Activated naive CD4-positive, alpha-beta T cell treated with anti-CD3 and anti-CD28 coated beads, Interleukin-2, amount 50 U/mL, for 72 hours (primary cell): ENCODE measurements at places on chromosomes 12 and 14.

GRCh38 chr12:103829092-103829491, 11.9 kb downstream of the NT5DC3 start:
- DNase-seq, result no peak

DNA sequence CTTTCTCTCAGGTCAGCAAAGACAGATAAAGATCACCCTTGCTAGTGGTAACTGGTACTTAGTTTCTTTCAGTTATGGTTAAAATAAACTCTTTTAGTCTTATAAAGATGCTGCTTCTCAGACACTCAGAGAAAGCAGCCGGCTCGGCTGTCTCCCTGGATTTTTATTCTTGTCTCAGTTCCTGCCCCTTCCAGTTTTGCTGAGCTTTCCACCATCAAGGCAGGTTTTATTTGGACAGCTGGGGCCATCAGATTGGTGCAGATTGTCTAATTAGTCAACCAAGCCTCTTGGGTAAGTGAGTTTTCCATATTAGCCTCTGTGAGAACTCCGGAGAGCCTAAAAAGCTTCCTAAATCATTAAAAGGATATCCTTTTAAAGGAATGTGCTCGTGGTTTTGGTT, 130.8 kb upstream of the BMP4 start:
- no peak for DNase-seq

- DNase-seq, result no peak
Measured at GRCh38 chr12:48179466-48179865, 4.0 kb upstream of the CCDC184 start.

- DNase-seq, result no peak
Measured at GRCh38 chr12:89245090-89245489, 107.2 kb downstream of the DUSP6 start.

- no peak for DNase-seq
Measured at GRCh38 chr12:66929121-66929520, 250.2 kb upstream of the GRIP1 start.

DNA sequence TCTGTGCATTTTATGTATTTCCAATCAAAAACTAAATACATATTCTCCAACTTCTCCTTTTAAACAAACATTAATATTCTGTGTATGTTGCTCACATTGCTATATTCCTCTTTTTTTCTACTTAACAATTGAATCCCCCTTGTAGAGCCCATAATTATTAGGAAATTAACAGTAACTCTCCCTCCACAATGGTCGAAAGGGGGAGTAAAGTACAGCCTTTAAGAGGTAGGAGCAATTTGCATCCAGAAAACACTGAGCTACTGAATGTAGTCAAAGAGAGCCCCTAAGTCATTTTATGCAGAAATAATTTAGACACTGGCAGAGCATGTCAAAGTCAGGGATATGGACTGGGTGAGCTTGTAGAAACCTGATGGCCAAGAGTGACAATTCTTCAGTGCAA, 57.2 kb upstream of the SCN8A start:
- DNase-seq, result no peak

DNA sequence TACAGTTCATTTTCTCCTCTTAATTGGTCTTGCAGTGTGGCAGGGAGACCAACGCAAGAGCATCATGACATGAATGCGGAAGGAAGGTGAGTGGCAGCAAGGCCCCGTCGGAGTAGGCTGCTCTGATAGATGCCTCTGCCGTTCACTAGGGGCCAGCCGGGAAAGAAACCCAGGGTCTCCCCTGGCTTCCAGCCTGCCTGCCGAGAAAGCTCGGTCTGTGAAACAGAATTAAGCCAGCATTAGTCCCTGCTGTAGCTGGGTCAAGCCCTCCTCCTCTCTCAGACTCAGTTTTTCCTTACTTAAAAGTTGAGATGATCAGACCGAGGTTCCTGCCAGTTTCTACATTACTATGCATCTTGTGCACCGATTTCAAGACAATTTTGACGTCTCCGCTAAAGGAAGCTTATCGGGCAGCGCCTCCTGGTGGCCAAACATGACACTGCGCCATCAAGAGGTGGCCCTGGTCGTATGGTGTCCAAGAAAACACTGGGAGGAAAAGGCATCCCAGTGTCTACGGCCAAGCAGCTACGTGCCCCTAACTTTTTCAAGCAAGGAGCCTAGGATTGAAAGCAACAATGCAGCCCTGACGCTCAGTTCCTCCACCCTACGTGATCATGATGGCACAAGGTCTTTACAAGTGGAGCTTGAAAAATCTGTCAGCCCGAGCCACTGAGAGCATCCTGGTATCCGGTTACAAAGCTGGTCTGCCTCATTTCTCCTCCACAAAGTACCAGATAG, 131.6 kb downstream of the KSR2 start:
- DNase-seq, result peak; percentile 83

DNA sequence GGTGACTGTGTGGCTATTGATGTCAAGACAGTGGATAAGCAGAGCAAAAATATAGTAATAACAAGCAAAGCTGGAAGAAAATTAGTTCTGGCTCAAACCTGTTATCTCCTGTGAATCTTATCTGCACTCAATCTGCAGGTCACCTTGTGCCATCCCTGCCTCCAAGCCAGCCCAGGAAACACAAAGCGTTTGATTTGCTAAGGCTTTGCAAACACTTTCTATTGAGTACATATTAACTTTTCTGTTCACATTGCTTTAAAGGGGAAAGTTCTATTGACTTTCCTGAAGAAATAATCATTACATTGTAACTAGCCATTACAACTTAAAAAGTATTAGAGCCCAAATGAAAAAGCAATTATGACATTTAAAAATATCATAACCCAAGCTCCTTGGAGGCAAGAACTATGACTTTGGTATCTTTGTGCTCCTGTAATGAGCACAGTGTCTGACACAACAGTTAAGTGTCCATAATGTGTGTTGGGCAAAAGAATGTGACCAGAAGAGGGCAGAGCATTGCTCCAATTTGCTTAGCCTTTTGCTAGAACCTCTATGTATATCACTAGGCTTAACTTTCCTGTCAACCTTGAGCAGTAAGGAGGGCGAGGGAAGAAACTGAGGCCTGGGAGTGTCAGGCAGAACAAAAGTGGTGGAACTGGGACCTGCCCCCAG, 24.7 kb downstream of the SERPINA3 start:
- no peak for DNase-seq

- DNase-seq, result no peak
Measured at GRCh38 chr14:35242599-35243311, 49.4 kb upstream of the PSMA6 start.

DNA sequence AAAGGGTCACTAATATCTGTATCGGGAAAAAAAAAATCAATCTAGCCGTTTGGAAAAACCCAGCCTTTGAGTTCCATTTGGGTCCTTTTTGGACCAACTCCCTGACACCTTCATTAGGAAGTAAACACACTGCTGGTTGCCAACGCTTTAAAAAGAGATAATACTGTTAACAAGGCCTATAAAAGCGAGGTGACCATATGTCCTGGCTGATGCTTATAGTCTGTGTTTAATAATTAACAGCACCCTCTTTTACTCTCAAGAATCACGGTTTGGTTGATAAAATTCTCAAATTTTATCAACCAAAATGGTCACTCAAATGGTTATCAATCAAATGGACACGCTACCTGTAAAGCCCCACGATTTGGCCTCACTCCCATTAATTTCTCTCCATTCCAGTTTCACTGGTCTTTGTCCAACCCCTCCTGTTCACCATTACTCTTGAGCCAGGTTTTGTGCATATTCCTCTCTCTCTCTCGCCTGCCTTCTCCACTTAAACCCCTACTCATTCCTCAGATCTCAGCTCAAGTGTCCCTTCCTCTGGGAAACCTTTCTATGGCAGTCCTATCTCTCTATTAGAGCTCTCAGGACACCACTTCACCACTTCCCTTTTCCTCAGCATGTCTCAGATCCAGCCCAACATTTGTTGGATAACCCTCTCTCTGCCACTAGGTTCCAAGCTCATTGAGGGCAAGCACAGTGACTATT, 9.5 kb downstream of the BTG1 start:
- no peak for DNase-seq

DNA sequence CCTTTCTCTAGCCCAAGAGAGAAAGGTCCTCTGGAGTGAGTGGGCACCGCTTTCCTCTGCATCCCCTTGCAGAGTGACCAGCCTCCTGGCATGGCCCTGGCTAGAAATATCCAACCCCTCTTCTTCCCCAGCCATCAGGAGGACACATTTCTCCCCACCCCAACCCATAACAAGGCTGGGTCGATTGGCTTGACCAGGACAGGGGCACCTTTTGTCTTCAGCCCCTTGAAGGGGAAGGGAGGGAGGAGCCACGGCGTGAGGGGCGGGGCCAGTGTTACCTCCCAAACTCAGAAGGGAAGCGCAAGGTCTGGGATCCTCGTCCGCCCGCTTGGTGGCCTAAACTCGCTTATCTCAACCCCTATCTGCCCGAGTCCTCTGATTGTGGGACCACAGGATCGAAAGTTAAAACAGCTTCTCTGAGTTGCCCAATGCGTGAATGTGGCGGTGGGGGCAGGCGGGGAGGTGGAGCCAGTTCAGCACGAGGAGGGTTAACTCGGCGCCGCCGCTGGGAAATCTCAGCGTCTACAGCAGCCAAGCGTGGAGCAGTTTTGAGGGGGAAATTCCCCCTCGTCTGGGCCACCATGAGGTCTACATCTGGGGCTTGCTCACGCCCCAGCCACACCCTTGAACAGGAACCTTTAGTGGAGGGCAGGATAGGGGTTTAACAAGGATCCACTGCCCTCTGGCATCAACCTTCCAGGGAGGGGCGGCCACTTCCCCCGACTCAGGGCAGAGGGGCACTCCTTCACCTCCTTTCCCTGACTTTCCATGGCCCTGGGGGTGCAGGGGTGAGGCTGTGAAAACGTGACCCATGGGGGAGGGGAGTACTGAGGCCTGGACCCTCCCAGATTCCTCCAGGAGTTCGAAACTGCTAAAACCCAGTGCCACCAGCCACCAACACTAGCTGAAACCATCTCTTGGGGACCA, 795 bp downstream of the STAT6 start:
- DNase-seq, result peak; percentile 69

DNA sequence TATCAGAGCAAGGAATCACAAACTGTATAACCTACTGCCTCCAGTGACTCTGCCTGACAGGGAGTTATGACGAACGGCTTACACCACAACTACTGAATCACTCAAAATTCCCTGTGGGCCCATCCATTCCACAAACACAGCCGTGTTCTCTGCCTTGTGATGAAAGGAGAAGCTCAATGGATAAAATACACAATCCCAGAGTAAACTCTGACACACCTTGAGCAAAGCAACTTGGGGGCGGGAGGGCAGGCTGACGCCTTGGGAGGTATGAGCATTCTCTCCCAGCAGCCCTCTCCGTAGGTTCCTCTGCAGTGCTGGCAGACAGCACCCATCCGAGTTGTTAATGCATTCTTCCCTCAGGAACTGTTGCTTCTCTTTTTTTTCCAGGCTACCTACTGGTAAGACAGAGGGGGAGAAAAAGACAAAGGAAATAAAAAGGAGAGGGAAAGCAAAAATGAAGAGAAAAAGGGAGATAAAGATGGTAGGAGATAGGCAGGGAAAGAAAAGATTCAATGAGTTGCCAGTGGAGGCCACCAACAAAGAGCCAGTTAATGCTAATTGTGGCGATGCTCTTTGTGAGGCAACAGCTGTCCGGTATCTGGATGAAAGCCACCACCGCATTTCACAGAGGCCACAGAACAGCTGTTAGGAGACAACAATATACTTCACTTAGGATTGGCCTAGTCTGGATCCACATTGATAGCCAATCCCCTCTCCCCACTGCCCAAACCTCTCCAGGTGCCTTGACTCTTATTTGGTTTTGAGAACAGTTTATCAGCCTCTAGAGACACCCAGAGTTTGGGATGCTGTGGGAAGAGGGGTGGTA, 4.7 kb upstream of the DIO2 start:
- DNase-seq, result no peak

- peak; percentile 76 for DNase-seq
Measured at GRCh38 chr14:31206536-31207286, 882 bp downstream of the HECTD1 start.

DNA sequence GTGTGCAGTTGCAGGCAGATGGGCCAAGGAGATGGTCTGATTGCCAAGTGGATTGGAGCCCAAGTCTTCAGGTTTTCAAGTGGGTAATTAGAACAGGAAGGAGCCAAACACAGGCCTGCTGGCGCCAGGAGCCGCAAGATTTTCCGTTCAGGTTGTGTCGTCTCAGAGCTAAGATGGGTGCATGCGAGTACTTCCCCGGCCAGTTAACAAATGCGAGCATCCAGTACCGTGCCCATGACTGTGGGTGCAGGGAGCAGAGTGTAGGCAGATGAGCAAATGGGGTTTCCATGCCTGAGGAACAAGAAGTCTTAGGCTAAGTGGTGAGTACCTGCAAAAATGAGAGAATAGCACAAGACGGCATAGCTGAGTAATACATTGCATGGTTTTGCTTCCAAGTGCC, 90.5 kb downstream of the CHST11 start:
- DNase-seq, result no peak

GRCh38 chr14:99561864-99562263, 42.1 kb downstream of the CCDC85C start:
- no peak for DNase-seq

- no peak for DNase-seq
Measured at GRCh38 chr14:33839193-33840076, 111.4 kb downstream of the EGLN3 start.

DNA sequence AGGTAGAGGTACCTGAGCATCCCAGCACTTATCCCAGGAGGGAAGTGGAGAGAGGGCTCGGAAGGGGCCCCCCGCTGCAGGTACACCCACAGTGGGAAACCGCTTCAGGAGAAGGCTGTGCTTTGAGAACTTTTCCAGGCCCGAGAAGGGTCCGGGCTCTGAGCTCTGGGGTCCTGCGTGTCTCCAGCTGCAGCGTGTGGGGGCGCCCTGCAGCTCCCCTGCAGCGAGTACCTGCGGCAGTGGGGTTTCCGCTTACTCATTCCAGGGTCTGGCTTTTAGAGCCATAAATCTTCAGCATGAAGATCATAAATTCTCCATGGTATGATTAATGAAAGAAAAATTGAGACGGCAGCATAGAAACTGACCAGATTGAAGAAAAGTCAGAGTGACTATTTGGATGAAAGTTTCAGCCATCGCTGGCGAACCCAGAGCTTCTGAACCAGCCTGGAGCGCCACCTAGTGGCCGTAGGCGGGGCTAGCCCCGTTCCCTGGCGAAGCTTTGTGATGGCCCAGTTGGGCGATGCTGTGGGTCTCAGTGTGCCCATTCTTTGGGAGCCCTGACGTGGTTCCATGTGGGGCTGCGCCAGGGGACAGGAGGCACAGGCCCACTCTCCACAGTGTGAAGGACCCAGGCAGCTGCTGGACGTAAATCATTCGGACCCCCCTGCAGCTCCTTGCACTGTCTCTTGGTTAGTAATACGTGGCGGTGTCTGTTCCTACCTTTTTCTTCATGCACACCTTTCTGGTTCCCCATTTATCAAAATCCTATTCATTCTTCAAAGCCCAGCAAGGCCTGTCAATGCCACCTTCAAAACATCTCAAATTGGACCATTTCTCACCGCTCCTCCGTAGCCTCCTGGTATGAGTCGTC, 198.2 kb downstream of the TSPAN9 start:
- DNase-seq, result peak; percentile 84
